NCI-H1930 (cell line): ENCODE measurements at places on chromosomes 4 and X.

- no peak for DNase-seq
Observed at GRCh38 chr4:176038789-176039188, 26.9 kb upstream of the WDR17 start.

DNA sequence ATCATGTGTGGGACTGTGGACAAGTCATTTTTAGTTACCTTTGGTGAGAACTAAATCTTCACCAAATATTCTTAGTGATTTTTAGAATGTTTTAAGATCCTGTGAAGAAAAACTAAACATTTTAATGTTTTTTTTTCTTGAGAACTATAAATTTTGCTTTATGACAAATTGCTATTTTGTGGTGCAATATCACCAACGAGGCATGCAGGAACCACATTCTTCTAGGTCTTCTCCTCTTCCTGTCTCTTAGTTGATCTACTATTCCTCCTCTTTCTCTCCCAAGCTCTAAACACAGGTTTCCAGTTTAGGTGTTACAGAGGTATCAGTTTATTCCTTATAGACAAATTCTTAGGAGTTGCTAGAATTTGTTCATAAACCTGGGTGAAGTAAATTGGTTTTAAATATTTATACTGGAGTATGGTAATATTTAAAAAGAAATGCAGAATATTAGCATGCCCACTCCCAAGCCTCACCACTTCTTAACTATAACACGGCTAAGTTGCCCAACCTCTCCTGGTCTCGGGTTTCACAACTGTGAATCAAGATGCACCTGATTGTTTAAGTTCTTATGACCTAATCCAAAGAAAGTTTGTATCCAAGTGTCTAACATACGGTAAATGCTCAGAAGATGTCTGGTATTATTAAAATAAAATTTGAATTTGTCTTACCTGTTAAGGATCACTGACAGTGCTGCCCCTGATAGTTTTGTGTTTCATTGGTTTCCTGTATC lies 56.5 kb upstream of the CLNK start:
- no peak for DNase-seq

GRCh38 chrX:56281789-56282188 lies 49.6 kb downstream of the KLF8 start:
- DNase-seq = peak; percentile 0

GRCh38 chr4:92519727-92520126 lies 216.0 kb downstream of the GRID2 start:
- DNase-seq = no peak

- no peak for DNase-seq
Observed at GRCh38 chr4:122531514-122531913, 75.0 kb upstream of the IL2 start.

- no peak for DNase-seq
Observed at GRCh38 chr4:7763788-7764187, 175.9 kb downstream of the AFAP1 start.

DNA sequence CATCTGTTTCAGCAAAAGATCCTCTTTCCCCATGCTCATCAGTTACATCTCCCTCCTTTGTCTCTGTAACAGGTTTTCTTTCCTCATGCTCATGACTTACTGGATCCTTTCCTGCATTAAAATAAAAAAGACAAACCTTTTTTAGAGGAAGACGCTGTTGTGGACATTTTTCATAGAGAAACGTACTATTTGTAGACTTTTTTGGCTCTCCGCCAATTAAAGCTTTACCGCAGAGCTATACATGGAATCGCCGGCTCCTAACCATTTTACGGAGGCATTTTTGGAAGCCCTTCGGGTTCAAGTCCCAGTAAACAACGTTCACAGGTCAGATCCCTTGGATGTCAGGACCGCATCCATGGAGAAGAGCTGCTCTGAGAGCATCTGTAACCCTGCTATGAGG lies 1.3 kb downstream of the FAM9C start:
- no peak for DNase-seq

GRCh38 chr4:188145601-188146000 lies 6.4 kb downstream of the TRIML1 start:
- DNase-seq = no peak

DNA sequence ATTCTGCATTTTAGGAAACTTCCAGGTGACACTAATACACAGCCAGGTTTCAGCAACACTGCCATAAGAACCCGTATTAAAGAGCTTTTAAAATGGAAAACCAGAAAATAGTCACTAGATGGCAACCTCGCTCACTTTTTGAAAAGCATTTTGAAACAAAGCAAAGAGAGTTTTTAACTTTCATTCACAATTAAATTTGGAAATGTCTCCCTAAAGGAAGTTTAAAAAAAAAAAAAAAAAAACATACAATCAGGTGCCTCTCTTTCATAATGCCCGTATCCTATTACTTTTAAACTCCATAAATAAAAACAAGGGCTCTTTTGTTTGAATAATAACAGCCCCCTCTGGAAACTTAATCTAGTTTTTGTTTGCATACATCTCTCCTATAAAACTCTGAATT lies 20.3 kb downstream of the MEPE start:
- DNase-seq = peak; percentile 24

DNA sequence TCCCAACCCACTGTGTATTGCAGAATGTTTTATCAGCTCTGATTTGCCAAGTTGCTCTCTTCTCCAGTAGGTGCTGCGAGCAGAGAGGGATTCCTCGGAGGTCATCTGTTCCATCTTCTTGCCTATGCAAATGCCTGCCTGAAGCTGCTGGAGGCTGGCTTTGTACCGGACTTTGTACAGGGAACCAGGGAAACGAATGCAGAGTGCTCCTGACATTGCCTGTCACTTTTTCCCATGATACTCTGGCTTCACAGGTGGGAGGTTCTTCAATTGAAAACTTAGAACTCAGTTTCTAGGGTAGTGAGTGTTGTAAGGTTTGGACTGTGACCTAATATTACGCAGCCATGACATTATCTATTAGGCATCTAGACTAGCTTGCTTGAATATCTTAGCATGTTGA lies 24.9 kb downstream of the AR start:
- no peak for DNase-seq

DNA sequence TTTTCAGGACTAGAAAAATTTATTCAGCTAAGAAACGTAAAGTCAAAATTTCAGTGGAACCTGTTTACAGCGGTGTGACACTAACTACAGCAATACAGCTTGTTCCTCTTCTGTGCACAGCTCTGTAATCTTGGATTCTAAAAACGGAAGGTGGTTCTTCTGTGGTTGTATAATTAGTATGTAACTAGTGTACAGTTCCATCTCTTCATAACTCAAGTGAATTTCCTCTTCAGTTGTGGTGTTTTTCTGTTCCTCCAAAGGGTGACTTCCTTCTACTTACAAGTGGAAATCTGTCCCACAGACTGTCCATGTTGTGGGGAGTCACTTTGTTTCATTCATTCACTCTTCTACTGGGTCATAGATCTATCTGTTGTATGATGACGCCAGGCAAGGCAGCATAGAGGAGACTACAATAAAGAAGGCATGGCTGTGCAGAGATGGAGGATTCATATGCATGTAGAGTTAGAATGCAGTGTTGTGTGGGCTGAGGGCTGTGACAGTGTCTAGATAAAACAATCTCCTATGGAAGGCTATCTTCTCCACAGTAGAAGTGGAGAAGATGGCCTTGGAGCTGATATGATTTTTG lies 5.4 kb downstream of the DAPP1 start:
- no peak for DNase-seq

GRCh38 chr4:88765729-88766128 lies 68.1 kb upstream of the NAP1L5 start:
- DNase-seq = no peak

DNA sequence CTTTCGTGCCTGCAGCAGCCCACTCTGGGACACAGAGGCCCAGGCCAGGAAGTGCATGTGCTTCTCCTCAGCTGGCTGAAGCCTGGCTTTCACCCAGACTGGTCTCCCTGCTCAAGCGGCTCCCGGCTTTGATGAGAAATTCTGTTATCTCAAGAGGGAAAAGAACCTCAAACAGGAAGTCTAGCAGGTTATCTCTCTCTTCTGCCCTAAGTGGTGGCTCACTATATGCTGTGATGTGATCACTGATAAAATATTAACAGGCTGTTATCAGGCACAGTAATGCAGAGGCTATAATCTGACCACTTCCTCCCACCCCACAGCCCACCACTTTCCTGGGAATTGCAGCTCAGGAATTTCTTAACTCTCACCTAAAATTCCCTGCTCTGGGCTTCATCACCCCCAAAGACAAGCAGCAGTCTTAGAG lies 13.3 kb downstream of the CLDN2 start:
- DNase-seq = no peak

GRCh38 chrX:39550795-39551361 lies 546.9 kb downstream of the BCOR start:
- no peak for DNase-seq

- no peak for DNase-seq
Observed at GRCh38 chr4:73788411-73788810, 48.0 kb downstream of the CXCL8 start.

- DNase-seq = no peak
Observed at GRCh38 chr4:1523907-1524636, 117.8 kb upstream of the NKX1-1 start.

GRCh38 chr4:109029987-109030386 lies 267.1 kb upstream of the ETNPPL start:
- no peak for DNase-seq

DNA sequence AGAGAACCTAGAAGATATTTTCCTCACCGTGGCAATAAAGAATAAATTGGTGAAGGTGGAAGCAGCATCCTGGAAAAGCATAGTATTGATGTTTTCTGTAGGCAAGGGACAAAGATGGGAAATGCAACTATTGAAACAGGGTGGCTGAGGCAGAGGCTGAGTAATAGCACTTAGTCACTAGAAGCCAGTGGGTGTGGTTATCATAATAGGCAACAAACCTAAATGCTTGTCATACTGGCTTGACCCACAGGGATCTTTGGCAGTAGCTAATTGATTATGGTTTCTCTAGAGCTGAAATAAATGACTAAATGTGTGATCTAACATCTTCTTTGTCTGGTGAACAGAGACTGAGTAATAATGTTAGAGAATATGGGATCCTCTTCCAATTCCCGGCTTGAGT lies 353.6 kb upstream of the RPS6KA3 start:
- no peak for DNase-seq

- no peak for DNase-seq
Observed at GRCh38 chr4:101393256-101393655, 45.9 kb upstream of the PPP3CA start.

DNA sequence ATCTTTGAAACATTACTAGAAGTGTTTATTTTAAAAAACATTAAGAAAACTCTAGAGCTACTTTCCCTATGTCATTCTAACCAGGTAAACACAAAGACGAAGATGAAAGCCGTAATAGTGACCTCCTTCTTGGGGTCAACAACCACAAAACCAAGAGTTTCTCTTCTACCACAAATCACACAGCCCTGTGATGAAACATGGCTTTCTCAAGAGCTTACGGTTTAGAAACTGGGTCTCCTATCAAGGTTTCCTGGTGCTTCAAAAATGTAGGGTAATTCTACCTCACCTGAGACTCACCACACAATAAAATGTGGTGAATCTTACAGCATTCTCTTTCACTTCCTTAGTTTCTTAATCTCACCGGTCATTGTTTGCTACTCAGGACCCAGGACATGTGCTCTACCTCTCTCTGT lies 50.9 kb downstream of the CORIN start:
- DNase-seq = no peak

GRCh38 chrX:49850028-49850427 lies 20.9 kb downstream of the PAGE4 start:
- no peak for DNase-seq

DNA sequence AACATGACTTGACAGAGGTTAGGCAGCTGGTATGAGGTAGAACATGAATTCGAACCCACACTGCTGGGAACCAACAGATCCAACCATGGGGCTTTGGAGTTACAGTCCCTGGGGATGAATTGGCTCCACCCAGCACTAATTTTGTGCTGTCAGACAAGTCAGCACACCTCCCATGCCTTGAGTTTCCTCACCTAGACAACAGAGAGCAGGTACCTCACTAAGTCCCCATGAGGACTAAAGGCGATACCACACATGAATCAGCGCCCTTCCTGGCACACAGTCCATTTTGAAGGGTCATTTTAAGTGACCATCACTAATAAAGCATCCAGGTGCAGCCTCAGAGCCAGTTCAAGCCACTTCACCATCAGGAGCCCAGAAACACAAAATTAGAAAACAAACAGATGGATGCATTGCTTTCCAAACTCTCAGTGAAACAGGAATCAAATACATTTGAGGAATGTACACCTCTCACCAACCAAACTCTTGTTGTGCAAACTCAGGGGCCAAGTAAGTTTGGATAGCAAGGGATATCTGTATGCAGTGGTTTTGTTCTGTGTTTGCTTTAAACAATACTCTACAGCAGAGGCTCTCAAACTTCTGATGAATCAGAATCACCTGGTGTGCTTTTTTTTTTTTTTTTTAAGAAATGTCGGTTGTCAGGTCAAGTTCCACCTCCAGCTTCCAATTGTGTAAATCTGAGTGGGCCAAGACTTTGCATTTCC lies 10.1 kb downstream of the IDS start:
- DNase-seq = no peak

- no peak for DNase-seq
Observed at GRCh38 chrX:134580907-134581306, 77.4 kb downstream of the PLAC1 start.

DNA sequence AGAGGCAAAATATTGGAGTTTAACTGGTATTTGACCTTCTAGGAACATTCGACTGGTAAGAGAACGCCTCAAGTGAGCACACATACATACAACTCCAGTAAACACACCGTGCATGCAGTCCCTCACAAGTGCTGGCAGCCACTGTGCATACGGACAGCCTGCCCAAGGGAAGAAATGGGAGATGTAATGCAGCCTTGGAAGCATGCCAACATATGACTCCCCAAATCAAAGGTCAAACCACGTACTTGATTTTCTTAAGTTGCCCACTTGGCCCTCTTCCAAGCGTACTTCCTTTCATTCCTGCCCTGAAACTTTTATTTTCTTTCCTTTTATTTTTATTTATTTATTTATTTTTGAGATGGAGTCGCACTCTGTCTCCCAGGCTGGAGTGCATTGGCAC lies 206.6 kb downstream of the SPRY1 start:
- no peak for DNase-seq

GRCh38 chr4:5019796-5020195 lies 538 bp upstream of the CYTL1 start:
- no peak for DNase-seq

DNA sequence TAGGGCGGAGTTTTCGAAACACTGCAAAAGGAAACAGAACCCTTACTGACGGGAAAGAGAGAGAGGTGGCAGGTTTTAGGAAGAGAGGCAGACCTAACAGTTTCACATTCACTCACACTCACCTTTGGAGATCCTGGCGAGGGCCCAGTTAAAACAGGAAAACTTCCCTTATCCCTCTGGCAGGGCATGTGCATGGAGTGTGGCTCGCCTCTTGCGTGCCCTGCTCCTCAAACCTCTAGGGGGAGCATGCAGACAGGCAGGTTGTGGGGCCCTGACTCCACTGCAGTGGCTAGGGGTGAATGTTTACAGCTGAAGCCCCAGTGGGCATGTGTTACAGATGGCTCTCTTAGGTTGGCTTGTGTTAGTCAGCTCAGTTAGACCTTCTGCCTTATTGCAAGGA lies 451.5 kb downstream of the UBE2NL start:
- no peak for DNase-seq

DNA sequence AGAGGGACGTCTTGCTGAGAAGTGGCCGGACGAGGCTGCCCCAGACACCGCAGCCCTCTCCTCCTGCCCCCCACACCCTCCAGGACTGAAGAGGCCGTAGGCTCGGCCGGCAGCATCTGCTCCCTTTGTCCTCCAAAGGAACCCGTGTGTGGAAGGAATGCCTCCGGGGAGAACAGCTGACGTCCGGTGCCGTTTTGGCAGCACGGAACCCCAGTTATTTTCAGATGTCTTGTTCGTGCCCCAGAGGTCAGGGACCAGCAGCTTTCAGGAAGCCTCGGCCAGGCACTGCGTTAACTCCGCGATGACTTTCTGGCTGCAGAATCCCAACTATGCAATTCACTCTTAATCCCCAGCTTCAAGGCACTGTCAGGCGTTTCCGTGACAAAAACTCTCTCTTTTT lies 10.9 kb upstream of the PPP2R3B start:
- DNase-seq = no peak
